ENCODE measurements at places on chromosomes 11 and 22.

DNA sequence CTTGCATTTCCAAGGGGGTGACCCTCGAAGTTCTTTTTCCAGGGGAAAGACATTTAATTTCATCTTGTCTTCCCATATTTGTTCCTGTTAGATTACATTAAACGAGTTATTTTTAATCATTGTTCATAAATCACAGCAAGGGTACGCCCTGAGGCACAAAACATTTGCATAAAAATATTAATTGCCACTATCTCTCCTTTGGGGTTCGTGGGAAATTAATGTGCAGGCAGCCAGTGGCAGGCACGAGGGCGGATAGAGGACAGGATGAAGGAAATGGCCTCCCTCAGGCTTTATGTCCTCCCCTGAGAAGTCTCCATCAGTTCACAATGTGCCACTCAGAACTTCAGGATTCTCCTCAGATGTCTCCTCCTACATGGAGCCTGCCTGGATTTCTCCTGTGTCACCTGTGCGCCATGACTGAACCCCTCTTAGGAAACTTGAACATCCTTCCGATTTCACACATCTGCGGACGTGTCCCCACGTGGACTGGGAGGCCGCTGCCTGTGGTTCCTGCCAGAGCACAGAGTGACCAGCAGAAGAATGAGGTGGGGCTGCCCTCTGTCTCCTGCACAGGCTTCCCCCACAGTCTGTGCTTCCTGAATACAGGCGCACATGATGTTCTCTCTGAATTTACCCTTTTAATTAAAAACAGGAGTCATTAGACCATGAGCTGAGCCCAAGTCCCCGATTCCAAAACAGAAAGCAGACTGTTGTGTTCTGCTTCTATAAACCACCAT is 1085.9 kb downstream of the TBC1D22A start:
- no peak for DNase-seq

GRCh38 chr11:68955607-68955958 is 25.2 kb downstream of the MRGPRD start:
- no peak for DNase-seq

DNA sequence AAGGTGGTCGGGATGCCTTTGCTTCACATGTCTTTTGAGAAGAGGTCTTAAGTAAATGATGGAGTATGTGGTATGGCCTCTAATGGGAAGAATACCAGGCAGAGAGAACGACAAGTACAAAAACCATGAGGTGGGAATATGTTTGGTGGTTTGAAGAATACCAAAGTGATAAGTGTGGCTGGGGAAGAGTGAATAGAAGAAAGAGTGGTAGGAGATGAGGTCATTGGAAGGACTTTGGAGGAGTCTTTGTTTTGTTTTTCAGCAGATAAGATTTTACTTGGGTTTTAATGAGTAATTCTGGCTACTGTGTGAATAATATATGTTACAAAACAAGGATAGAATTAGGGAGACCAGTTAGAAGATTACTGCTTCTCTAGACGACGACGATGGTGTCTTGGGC is 515.4 kb downstream of the RAB38 start:
- no peak for DNase-seq

DNA sequence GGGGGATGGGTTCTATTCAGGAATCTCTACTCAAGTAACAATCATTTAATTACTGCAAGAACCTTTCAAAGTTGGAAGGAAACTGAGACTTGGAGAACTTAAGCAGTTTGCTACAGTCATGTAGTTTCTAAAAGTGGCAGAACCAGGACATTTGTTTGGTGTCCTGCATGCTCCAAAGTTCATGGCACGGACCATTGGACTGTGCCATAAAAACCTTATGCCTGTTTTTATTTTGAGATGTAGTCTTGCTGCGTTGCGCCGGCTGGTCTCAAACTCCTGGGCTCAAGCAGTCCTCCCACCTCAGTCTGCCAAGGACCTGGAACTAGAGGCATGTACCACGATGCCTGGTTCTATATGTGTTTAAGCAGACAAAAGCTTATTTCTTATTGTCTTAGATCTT is 18.6 kb upstream of the AIFM3 start:
- no peak for DNase-seq

GRCh38 chr22:47215851-47216250 is 453.4 kb downstream of the TBC1D22A start:
- no peak for DNase-seq

- peak; percentile 37 for DNase-seq
Measured at GRCh38 chr22:29096736-29097669, 24.2 kb downstream of the KREMEN1 start.

GRCh38 chr11:65477149-65477965 is 21.5 kb upstream of the MALAT1 start:
- DNase-seq: peak; percentile 96

DNA sequence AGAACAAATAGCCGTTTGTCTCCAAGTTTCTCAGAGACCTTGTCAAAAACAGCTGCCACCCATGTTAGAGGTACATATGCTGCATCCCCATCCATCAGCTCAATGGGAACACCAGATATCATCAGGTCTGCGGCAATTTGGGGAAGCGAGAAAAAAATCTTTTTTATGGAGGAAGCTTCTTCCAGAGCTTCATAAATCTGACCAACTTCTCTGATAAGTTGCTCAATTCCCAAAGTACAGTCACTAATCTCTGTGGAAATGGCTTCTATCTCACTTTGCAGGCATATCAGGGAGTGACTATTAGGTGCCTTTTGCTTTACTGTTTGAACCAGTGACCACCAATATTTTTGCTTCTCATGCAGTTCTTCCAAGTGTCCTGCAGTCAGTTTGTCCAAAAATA is 34.3 kb upstream of the MRPL17 start:
- no peak for DNase-seq

DNA sequence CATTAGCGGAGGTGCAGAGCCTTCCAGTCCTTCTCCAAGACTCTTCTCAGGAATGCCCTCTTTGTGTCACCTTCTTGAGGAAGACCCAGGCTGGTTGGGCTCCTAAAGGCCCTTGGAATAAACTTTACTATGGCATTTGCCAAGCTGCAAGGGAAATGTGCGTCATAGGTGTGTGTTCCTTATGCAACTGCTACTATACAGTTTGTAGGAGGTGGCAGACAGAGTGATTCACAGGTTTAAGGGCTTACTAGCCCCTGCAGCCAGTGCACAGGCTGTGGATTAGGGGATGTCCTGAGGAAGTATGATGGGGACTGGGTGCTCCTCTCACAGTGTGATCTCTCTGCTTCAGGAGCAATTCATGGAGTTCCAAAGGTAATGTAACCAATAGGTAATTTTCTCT is 74.6 kb downstream of the TENM4 start:
- DNase-seq: peak; percentile 40

DNA sequence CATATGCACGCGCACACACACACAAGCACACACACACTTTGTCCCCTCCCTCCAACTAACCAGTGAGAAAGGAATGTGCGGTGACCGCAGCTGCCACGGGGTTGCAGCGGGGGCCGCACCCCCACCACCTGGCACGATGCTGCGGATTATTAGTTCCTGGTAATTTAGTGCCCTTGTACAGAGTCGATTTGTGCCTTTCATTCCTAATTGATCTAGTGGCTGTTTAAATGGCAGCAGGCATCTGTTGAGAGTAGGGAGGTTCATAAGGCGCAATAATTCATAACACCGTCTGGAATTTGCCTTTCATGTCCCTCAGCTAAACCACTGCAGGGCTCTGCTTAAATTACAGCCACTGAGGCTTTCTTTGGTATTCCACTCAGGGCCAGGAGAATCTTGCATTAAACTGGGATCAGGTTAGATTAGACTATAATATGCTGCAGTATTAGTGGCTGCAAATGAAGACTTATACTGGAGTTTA is 113.7 kb downstream of the FEZ1 start:
- no peak for DNase-seq

- DNase-seq: no peak
Measured at GRCh38 chr11:18332302-18332701, 9.9 kb downstream of the GTF2H1 start.

DNA sequence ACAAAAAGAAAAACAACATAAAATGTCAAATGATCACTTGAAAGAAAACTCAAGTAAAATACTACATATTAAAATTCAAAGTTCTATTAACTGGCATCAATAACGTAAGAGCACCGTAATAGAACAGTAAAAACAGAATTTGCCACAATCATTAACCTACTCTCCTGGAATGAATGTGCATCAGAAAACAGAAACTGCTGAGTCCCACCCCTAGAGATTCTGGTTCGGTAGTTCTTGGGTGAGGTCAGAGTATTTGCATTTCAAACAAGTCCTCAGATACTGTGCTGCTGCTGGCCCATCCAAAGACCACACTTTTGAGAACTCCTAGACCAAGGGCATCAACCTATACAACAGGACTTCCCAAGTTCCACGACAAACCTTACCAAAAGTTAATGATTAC is 23.5 kb downstream of the PITPNB start:
- no peak for DNase-seq

DNA sequence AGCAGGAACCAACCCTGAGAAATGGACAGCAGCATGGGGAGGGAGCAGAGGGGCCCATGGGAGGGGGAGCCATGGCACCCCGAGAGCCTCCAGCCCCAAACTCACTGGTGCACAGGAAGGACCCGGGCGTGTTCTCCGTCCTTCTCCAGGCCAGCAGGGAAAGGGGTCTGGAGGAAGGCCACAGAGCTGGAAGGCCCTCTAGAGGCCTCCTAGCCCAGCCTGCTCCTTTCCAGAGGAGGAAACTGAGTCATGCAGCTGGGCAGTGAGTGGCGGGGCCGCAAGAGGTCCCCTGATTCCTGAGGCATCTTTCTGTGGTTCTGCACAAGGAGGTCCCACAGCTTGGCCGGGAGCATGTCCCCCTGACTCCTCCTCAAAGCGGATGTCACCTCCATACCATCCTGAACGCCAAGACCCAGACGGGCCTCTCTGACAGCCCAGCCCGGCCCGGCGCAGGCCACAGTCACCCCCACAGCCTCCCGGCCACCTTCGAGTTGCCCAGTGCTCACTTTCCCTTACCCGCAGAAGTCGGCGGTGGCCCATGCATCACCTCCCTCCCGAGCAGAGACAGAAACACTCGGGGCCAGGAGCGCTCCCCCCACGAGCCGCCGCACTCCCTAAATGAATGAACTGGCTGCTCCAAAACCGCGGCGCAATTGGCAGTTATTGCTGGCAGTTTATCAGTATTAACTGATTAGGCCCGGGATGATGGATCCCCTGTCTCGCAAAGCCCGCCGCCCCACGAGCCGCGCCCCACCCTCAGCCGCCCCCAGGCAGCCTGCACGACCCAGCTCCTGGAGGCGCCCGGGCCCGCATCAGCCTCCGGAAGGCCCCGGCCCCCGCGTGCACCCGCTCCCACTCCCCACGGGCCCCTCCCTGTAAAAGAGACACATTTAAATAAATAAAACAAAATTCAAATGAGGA is 272.5 kb downstream of the BUD13 start:
- DNase-seq: no peak

GRCh38 chr22:50701076-50701419 is 28.4 kb downstream of the SHANK3 start:
- DNase-seq: no peak

GRCh38 chr22:28983190-28983589 is 78.4 kb downstream of the C22orf31 start:
- no peak for DNase-seq

DNA sequence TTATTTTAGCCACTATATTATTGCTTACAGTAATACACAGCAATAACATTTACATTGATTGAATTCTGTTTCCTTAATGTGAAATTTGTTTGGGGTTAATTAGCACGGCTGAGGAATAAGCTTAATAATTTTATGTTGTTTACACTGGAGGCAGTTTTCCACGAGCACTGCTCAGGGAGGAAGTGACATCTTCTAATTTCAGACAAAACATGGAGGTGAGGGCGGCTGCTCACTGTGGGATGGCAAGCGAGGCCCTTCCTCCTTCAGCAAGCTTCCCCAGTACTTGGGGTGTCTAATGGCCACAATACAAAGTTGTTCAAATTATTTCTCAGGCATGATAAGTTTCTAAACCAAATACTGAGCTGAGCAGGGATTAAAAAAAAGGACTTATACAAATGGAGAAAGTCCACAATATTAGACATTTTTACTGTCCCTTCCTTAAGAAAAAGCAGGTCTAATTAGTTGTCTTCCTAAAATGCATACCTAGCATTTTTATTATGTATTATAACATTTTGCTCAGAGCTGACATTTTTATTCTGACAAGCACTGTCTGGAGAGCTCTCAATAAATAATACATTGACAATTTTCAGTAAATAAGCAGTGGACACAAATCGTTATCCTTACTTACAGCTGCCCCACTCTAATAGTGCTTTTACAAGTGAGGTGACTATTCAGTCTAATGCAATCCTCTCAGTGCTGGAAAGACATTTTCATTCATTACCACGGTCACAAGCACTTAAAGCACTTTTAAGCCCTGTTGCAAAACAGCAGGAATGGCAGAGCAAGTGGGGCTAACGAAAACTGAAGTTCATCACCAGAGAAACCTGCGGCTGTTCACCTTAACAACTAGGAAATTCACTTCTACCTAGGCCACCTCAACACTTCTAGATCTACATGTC is 56.2 kb downstream of the SOX6 start:
- DNase-seq: no peak

GRCh38 chr11:114977651-114978050 is 299.3 kb downstream of the NXPE2 start:
- DNase-seq: no peak

DNA sequence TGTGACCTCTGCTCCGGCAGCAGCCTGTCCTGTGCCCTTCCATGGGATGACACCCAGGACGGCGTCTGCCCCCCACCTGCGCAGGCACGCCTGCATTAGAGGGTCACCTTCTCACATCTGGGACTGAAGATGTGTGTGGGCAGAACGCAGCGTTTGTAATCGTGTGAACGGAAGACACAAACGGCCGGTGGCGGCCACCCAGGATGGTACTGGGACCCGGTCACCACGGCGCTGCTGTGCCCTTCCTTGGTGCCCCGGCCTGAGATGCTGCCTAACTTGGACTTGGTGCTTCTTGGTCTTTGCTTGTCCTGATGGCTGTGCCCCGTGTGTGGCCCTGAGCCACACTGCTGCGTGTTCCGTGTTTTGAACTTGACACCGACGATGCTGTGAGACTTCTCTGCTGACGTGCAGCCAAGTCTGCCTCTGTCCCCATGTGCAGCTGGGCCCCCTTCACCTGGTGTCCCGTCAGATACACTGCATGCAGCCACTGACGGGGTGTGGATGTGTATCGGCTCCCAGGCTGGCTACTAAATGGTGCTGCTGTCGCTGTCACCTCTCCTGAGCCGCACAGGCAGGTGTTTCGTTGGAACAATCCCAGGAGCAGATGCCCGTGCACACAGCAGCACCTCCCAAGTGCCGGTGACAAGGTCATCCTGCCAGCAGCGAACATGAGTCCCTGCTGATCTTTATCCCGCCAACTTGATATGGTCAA is 21.4 kb downstream of the YPEL1 start:
- DNase-seq: no peak

- DNase-seq: peak; percentile 53
Measured at GRCh38 chr11:122882857-122883645, 492 bp downstream of the JHY start.

DNA sequence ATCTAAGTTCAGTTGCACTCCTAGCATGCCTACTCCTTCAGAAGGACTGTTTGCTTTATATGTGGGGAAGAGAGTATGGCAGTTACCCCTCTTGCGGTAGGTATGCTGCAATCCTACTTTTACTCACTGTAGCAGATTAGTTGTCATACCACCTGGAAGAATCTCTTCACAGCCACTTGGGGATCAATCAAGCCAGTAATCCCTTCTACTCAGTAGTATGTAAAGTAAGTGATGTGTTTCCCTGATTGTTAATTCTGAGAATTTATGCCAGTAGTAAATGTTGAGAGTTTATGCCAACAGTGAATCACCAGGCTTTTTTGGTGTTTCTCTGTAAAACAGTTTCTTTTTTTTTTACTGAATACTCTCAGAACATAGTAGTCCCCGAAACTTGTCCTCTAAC is 34.4 kb downstream of the PRMT3 start:
- DNase-seq: no peak

- DNase-seq: no peak
Measured at GRCh38 chr22:49569286-49570031, 258.2 kb downstream of the BRD1 start.

GRCh38 chr11:74154620-74155281 is 16.1 kb downstream of the C2CD3 start:
- no peak for DNase-seq
